ENCODE measurements at places on chromosomes 5 and 9. TPM values are rescaled to one million over a fixed set of nuclear protein-coding genes. Genes with fewer than 3 reads are reported as not detected.

Gene HTR1A
- polyA plus RNA-seq, result not detected

Gene IFNK
- not detected for polyA plus RNA-seq

Gene FCN1
- polyA plus RNA-seq, result not detected

Gene CCDC180
- polyA plus RNA-seq, result 0.41 TPM

Gene TLE4
- polyA plus RNA-seq, result 24.0 TPM

Gene SPATA31D4
- polyA plus RNA-seq, result not detected

Gene PALM2AKAP2
- 0.01 TPM for polyA plus RNA-seq

Gene LHX3
- not detected for polyA plus RNA-seq

Gene GABRA1
- polyA plus RNA-seq, result not detected

Gene PCDHB6
- polyA plus RNA-seq, result 0.04 TPM

Gene C9
- 0.03 TPM for polyA plus RNA-seq
